ENCODE measurements at places on chromosomes 6 and 20. TPM values are rescaled to one million over a fixed set of nuclear protein-coding genes. Genes with fewer than 3 reads are reported as not detected.

DNA sequence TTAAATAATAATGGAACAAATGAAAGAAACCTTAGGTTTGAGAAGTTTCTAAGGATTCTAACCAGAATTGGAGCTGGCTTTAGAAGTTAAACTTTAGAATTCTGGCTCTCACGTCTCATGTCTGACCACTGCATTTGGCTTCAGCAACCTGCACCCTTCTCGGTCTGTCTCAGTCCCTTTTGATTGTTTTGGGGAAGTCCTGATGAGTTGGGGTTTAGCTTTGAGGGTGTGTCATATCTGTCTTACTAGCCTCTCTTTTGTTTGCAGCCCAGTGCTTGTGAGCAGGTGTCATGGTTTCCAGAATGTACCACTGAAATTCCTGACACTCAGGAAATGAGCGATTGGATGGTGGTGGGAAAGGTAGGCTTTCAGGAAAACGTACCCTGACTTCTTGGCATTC, 17.0 kb downstream of the CMTR1 start:
- DNase-seq: no peak

- no peak for DNase-seq
Observed at GRCh38 chr20:50498071-50498776, 12.0 kb upstream of the PTPN1 start.

- no peak for DNase-seq
Observed at GRCh38 chr20:62029949-62030348, 35.7 kb downstream of the TAF4 start.

DNA sequence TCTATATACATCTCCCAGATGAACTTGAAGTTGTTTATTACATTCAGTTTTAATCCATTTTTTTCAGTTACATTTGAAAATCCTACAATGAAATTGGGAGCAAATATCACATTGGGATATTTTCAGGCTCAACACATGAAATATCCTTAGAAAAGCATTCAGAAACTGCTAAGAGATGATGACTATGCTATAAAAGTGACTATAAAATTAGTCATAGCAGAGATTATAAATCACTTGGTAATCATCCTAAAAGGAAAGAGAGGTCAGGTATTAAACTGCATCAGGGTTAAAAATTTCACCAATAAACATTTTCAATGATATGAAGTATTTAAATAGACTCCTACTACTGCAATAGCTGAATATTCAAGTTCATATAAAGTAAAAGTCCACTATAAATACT, 987.7 kb downstream of the GRIK2 start:
- no peak for DNase-seq

PIM1 gene
- 23.6 TPM for total RNA-seq

CNR1 gene
- total RNA-seq: not detected

BPIFB2 gene
- total RNA-seq: not detected

LAMA4 gene
- not detected for total RNA-seq

RCAN2 gene
- not detected for total RNA-seq

AVP gene
- total RNA-seq: not detected

TGM3 gene
- not detected for total RNA-seq

ECT2L gene
- total RNA-seq: not detected
